ENCODE measurements at places on chromosomes 1 and 21.

DNA sequence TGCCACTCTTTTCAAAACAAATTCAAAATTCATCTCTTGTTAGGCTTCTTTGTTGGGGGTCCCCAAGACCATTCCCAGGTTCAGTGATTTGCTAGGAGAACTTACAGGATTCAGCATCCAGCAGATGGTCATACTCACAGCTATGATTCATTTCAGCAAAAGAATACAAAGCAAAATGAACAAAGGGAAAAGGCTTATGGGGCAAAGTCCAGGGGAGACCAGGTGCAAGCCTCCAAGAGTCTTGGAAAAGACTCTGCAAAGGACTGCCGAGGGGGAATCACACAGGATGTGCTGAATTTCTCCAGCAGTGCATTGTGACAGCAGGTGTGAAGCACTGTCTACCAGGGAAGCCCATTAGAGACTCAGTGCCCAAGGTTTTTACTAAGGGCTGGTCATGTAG is 7.3 kb downstream of the TRAF5 start:
- no peak for DNase-seq

DNA sequence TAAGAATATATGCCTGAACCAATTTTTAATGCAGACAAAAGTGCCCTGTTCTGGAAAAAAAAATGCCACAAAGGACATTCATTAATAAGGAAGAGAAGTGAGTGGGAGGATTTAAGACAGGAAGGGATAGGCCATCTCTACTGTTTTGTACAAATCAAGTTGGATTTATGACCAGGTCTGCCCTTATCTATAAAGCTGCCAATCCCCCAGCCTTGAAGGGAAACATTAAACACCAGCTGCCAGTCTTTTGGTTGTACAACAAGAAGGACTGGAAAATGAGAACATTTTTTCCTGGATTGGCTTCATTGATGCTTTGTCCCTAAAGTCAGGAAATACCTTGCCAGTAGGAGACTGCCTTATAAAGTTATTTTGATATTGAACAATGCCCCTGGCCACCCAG is 444.0 kb downstream of the NPHP4 start:
- no peak for DNase-seq

DNA sequence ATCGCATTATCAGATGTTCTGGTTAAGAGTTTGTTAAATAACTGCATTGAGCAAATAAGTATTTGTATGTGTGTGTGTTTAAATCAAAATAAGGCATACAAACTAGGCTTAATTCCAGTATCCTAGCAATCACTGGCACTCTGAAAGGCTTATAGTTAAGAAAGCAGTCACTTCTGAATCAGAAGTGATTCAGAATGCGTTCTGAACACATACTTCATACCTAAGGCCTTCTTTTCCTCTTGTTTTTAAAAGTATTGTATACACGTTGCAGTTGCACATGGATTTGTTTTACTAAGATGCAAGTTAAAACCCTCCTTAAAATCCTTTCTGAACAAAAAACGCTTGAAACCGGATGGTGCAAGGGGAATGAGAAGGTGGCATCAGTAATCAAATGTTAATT is 238.4 kb upstream of the DMRTA2 start:
- DNase-seq = no peak

DNA sequence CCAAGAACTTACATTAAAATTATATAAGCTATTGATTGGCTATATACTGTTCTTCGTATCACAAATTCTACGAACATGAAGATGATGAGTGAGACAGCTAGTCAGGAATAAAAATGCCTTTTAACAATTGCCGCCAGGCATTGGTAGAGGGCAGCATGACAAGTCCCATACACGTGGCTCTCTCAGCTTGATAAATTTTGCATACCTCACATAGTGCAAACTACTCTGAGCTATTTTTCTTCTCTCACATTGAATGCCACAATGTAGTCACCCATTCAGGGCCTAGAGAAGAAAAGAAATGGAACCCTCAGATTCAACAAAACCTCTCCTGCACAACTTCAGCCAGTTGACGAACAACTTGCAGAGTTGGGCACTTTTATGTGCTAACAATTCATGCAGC is 27.0 kb upstream of the FMO2 start:
- no peak for DNase-seq

DNA sequence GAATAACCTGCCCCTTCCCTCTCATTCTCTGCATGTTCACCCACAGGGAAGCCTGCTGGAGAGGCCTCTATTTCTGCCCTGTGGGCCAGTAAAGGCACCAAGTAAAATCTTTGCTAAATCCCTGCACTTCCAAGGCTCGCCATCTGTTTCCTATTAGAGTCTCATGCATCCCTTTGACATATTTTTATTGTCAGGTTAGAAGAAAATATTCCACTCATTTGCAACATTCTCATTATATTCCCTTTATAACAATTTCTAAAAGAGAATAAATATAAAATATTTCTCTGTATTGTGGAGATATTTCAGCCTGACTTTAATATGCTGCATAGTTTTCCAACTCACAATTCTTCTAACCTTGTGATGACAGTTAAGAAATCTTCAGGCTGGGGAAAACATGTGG is 340.4 kb upstream of the VAMP3 start:
- DNase-seq = no peak

GRCh38 chr1:153670859-153671627 is at the start of gene ILF2:
ILF2 (minus strand) TSS chr1:153670993; CDS start chr1:153670922, 71 bp downstream.
- peak; percentile 100 for DNase-seq

DNA sequence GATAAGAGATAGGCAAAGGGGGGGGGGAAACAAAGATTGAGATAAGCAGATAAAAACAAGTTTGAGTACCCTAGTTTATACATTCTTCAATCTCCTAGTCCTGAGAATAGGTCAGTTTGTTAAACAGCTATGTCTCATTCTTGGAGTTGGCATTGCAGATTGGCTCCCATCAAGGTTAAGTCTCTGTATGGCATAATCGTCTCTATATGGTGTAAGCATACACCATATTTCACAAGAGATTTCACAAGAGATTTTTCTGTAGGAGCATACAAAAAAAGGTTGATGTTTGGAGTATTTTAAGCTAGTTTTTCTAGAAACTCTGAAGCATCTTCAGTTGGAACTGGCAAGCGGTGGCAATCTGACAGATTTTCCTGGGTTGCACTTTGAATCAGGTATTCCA is 35.8 kb downstream of the NCAM2 start:
- DNase-seq = no peak

DNA sequence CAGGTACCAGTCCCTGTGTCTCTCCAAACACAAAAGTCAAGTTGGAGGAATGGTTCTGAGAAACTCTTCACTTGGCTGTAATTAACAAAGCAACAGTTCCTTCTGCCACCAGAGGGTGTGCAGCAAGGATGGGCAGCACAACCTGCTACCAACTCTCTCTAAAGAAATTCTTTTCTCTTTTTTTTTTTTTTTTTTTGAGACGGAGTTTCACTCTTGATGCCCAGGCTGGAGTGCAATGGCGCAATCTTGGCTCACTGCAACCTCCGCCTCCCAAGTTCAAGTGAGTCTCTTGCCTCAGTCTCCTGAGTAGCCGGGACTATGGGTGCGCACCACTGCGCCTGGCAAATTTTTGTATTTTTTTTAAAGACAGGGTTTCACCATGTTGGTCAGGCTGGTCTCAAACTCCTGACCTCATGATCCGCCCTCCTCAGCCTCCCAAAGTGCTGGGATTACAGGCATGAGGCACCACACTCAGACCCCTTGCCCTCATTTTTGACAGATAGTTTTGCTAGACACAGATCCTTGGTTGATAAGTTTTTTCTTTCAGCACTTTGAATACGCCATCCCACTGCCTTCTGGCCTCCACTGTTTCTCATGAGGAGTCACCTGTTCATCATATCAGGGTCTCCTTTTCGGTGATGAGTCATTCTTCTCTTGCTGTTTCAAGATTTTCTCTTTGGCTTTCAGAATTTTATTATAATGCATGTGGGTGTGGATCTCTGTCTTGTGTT is 12.1 kb upstream of the DEGS1 start:
- DNase-seq = peak; percentile 61

- no peak for DNase-seq
Observed at GRCh38 chr1:224637515-224637914, 21.4 kb downstream of the CNIH3 start.

- DNase-seq = no peak
Observed at GRCh38 chr1:210072896-210073504, 135.0 kb downstream of the SYT14 start.

DNA sequence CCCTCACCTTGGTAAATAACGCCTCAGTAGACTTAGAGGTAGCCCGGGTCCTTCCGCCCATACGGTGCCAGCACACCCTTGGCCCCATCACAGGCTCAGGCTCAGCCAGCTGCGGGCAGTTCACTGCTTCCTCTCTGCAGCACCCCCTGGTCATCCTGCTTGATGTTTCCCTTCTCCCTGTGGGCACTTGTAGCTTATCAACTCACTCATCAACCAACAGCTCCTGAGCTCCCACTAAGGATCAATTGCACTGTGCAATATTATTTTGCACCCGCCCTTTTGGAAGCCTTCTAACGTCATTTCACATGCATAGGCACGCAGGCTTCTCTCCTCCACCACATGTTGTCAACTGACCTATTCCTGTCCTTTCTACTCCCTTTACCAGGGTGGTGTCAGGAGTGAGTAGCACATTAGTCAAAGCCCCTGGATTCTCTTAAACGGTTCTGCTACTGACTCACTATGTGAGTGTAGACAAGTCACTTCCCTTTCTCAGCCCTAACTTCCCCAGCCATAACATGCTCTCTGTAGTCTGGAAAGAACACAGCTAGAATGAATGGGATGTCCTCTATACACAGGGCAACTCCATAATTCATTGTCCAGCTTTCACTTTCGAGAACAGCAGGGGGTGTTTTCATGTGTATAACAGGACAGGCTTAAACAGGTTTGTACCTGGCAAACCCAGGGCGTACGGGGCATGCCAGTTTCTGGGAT is 47.1 kb upstream of the IRF2BP2 start:
- DNase-seq = peak; percentile 23
